Gastrocnemius medialis (tissue), 4 donors: ENCODE measurements at places on chromosomes 11 and 22.

GRCh38 chr11:1070594-1071462 lies 3.8 kb upstream of the MUC2 start:
- DNase-seq: no peak

- DNase-seq: no peak
Observed at GRCh38 chr11:131770801-131771200, 400.4 kb downstream of the NTM start.

DNA sequence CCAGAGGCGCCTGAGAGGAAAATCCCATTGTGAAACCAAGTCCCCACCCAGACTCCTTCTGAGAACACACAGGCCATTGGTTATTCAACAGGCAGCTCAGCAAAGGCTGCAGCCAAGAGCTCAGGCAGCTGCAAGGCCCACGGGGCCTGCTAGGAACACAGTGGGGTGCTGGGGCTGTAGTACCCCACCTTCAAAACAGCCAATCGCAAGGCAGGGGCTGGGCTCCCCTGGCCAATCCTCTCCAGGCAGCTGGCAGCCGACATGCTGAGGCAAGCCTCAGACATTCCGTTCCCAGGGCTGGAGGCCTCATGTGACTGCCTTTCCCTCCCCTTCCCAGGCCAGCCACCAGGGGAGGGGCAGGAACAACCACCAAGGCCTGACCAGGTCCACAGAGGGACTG lies 6.6 kb downstream of the PRODH start:
- peak; percentile 63 for DNase-seq

DNA sequence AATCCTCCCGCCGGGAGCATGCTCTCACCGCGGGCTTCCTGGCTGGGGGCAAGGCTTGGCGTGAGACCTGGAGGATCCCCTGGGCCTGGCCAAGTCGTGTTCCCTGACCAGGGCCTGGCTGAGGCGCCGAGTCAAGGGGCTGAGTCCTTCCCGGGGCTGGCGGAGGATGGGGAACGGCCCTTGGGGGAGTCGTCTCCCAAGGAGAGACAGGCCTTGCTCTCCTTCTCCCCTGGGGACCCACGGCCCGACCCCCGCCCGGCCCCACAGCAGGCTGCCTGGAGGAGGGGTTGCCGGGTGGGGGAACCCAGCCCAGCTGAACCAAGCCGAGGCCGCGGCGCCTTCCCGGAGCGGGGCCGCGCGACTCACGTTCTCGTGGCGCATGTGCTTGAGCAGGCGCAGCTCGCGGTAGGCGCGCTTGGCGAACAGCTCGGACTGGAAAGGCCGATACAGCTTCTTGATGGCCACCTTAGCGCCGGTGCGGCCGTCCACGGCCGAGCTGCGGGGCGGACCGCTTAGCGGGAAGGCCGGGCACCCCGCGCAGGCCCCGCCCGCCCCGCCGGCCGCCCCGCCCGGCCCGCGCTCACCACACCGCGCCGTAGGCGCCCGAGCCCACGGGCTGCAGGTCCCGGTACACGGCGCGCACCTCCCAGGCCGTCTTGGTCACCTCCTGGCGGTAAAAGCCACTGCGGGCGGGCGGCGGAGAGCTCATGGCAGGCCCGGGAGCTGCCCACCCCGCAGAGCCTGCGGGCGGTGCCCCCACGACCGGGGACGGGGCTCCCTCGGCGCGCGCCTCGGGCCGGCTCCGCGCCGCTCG lies 475 bp downstream of the MAPK12 start:
- no peak for DNase-seq

DNA sequence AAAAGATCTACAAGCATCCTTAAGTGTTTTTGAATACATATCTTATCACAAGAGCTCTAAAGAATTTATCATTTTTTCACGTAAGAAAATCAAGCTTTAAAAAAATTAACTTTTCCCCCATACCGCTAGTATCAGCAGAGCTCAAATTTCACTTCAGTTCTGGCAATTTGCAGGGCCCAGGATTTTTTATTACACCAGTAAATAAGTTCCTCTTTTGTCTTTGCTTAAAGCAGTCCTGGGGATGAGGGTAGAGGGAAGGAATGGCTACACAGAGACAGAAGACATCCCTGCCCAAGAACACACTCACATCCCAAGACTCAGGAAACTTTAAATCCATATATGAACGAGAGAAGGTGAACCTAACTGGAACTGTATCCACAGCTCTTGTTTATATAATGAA lies 22.6 kb upstream of the SORL1 start:
- DNase-seq: no peak

GRCh38 chr22:40950962-40951794 lies at the start of gene RBX1:
Gene RBX1, plus strand, starts transcription at chr22:40951378. Its CDS starts 21 bp downstream, at chr22:40951399.
- peak; percentile 98 for DNase-seq

GRCh38 chr11:108944471-108945178 lies 279.8 kb downstream of the DDX10 start:
- no peak for DNase-seq

DNA sequence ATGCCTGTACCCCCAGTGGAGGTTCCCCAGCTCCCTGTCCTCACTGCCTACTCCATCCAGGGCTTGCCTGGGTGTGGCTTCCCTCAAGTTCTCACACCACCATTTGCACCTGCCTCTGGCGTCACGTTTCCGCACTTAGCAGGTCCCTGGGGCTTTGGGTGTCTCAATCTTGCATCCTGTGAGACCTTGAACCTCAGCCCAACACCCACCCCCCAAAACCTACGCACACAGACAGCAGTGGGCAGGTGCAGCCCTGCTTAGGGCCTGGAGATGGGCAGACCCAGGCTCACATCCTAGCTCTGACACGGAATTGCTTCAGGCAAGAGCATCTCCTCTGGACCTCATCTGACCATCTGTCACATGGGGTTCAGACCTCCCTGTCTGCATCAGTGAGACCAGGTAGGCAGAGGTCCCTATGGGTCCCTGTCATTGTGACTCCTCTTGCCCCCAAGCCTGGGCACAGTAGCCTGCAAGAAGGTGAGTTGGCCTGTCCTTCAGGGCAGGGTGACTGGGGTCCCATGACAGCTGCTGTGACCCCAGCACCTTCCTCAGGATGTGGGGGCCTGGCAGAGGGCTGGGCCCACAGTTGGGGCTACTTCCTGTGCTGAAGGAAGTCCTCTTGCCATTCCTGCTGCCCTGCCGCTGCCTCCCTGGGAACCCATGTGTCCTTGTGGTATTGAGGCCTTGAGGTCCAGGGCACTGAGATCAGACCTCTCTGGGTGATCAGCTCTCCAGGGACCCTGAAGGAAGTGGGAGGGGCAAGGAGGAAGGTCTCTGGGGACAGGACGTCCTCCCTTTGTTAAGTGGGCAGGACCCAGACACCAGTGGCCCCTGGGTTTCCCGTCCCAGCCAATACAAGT lies 2.0 kb downstream of the SIPA1 start:
- no peak for DNase-seq

DNA sequence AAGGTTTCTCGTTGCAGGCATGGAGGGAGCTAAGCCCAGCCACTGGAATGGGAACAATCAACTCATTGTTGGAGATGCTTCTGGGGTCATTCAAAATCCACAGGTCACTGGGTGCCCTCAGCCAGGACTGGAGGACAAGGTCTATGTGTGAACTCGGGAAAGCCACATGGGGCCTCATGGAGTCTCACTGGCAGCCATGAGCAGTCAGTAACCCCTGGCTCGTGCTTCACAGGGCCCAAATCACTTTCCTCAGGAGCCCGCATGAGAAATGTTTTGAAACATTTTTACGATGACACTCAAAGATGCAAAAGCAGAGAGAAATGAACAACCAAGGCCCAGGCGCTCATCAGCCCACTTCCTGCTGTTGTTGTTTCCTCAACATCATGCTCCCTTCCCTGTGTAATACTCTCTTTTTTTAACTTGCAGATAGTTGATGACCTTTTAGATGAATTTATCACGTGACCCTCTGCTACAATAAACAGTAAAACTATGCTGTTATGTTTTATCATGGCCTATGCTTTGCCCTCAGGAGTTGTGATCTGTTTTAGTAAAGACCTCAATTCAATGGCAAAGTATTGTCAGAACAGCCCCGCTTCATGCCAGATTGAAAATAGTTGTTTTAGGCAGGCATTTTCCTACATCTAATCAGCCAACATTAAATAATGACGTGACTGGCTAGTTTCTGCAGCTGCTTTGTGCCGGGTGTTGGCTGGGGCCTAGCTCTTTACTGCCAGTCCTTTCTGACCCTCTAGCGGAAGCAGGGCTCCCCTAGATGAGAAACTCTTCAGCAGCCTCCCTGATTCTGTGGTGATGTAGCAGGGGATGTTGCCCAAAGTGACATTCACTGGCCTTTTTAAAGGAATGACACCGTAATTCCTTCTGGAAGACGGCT lies 39.7 kb downstream of the ADAMTS15 start:
- no peak for DNase-seq

- DNase-seq: no peak
Observed at GRCh38 chr11:30533445-30533947, 52.7 kb downstream of the MPPED2 start.

DNA sequence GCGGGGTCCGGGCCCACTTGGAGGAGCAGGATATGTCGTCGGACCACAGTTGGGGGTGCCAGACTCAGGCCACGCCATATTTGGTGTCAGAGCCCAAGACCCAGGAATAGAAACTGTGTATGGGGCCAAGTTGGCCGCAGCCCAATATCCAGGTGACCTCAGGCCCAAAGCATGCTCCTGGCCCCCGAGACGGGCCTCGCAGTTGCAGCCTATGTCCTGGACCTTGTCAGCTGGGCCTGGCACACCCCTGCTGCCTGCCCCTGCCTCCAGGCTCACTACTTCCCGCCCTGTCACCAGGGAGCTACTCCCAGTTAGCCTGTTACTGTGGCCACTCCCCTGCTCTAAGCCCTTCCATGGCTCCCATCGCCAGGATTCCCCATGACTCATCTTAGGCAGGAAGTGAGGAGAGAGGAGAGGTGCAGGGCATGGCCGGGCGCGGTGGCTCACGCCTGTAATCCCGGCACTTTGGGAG lies 23.1 kb downstream of the A4GALT start:
- peak; percentile 98 for DNase-seq

- DNase-seq: no peak
Observed at GRCh38 chr11:57499983-57500461, 15.5 kb downstream of the SLC43A1 start.

DNA sequence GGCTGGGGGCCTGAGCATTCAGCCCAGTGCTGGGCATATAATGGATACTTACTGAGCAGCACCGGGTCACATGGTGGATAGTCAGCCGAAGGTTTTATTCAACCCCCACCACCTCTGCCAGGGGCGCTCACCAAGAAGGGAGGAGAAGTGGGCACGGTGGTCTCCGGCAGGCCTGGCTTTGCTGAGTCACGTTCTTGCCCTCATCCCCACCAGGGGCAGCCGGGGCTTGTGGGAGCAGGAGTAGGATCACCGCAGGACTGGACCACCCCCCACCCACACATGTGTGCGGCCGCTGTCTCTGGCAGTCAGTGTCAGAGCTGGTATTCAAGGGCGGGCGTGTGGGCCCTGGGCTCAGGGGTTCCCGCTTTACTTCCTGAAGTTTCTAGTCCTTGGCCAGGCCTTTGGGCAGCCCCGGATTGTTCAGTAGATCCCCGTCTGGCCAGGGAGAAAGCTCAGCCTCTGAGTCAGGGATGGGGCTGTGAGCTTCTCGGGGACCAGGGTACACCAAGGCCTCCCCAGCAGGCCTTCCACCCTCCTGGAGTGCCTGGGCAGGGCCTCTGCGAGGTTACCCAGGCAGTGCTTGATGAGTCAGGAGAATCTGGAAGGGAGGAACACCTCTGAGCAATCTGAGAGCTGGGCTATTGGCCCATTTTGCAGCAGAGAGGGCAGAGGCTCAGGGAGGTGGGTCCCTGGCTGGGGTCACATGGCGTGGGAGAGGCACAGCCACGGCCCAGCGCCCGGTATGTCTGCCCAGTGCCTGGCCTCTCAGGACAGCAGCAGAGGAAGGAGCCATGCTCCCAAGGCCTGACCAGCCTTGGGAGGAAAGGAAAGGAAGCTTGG lies 60.6 kb downstream of the RTL6 start:
- no peak for DNase-seq

- DNase-seq: no peak
Observed at GRCh38 chr11:45885921-45886721, 670 bp downstream of the MAPK8IP1 start.

GRCh38 chr11:13705710-13706109 lies 37.2 kb downstream of the FAR1 start:
- DNase-seq: no peak

- DNase-seq: no peak
Observed at GRCh38 chr11:111846636-111847035, 24.7 kb downstream of the ALG9 start.

DNA sequence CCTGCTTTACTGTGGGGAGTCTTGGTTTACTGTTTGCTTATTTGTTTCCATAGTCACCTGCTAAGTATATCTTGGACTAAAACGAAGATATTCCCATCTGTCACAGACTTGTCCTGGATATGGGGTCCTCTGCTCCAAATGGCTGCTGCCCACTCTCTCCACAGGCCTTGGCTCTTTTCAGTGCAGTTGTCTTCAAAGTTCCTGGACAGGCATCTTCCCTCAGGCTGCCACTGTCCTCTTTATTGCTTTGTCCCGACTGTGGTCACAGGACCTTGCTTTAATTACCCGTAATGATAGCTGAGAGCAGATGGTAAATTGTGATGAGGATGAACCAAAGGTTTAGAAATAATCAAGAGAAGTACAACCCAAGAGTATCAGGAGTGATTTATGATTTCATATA lies 713.9 kb upstream of the CCDC179 start:
- no peak for DNase-seq

GRCh38 chr22:26656891-26657851 lies at the start of gene MIAT:
Gene MIAT, plus strand, starts transcription at chr22:26657588.
- DNase-seq: no peak

DNA sequence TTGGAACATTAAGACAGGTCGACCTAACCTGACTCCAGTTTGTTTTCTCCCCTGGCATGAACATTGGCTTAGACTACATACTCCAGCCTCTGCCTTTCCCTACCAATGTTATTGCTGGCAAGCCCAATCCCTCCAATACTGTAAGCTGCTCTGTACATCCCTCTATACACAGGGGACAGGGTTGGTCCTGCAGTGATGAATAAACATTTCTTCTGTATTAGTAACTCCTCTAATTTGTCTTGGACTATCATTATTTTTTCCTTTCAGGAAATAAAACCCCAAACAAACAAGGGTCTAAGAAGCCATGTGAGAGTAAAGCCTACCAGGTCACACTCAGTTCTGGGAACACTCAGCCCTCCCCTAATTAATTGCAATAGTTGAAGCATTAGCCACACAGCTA lies 35.1 kb upstream of the FJX1 start:
- DNase-seq: no peak

- no peak for DNase-seq
Observed at GRCh38 chr11:37107831-37108230, 509.8 kb upstream of the RAG2 start.

- no peak for DNase-seq
Observed at GRCh38 chr22:36701965-36702621, 1.5 kb downstream of the CACNG2 start.

- DNase-seq: no peak
Observed at GRCh38 chr11:64661146-64661545, 61.9 kb downstream of the NRXN2 start.

GRCh38 chr22:44488354-44488753 lies 9.7 kb downstream of the RTL6 start:
- no peak for DNase-seq

- DNase-seq: no peak
Observed at GRCh38 chr11:44748606-44749005, 21.8 kb downstream of the TSPAN18 start.
